ENCODE measurements at places on chromosomes 6 and 20. TPM values are rescaled to one million over a fixed set of nuclear protein-coding genes. Genes with fewer than 3 reads are reported as not detected.

Gene ZBTB22
- polyA plus RNA-seq: 21.4 TPM

Gene SLC25A27
- polyA plus RNA-seq: 15.0 TPM

Gene LRRN4
- polyA plus RNA-seq: not detected

Gene KHDC1
- 4.2 TPM for polyA plus RNA-seq

Gene MAFB
- polyA plus RNA-seq: 20.0 TPM

Gene LINC00237
- polyA plus RNA-seq: not detected

Gene CAGE1
- not detected for polyA plus RNA-seq

Gene TMEM200A
- polyA plus RNA-seq: 9.5 TPM

Gene F13A1
- 113 TPM for polyA plus RNA-seq

Gene SLC17A9
- 3.2 TPM for polyA plus RNA-seq

Gene FLRT3
- 5.0 TPM for polyA plus RNA-seq

Gene CPNE5
- 3.3 TPM for polyA plus RNA-seq

Gene KHDRBS2
- 0.29 TPM for polyA plus RNA-seq

Gene LKAAEAR1
- 0.48 TPM for polyA plus RNA-seq

Gene GHRH
- not detected for polyA plus RNA-seq

Gene SNAP25
- 1.6 TPM for polyA plus RNA-seq

Gene SEMG1
- not detected for polyA plus RNA-seq

Gene CENPQ
- polyA plus RNA-seq: 6.8 TPM

Gene CRIP3
- polyA plus RNA-seq: 1.1 TPM

Gene DZANK1
- 1.7 TPM for polyA plus RNA-seq

Gene DSTN
- 2,115 TPM for polyA plus RNA-seq

Gene BCL2L1
- polyA plus RNA-seq: 61.3 TPM

Gene MANEA
- polyA plus RNA-seq: 9.4 TPM

Gene APOM
- polyA plus RNA-seq: 3.6 TPM

Gene GSTA1
- 0.24 TPM for polyA plus RNA-seq

Gene CAP2
- polyA plus RNA-seq: 34.3 TPM

Measured in urinary bladder (tissue), 4 donors.